Gastroesophageal sphincter (tissue), 4 donors: ENCODE measurements at places on chromosomes 3 and 15. TPM values are rescaled to one million over a fixed set of nuclear protein-coding genes. Genes with fewer than 3 reads are reported as not detected.
A peak's percentile ranks its signal among the peaks of the same experiment; 100 is the strongest.

DNA sequence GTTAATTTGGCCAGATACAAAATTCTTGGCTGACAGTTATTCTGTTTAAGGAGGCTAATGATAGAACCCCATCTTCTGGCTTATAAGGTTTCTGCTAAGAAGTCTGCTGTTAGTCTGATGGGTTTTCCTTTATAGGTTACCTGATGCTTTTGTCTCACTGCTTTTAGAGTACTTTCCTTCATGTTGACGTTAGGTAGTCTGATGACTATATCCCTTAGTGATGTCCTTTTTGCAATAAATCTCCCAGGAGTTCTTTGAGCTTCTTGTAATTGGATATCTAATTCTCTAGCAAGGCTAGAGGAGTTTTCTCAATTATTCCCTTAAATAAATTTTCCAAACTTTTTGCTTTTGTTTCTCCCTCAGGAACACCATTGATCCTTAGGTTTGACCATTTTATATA is 114.1 kb upstream of the CDIN1 start:
- no peak for ATAC-seq

Gene ARGFX
- total RNA-seq, result not detected

- no peak for ATAC-seq
Measured at GRCh38 chr3:123305192-123305591, 103.4 kb downstream of the SEC22A start.

DNA sequence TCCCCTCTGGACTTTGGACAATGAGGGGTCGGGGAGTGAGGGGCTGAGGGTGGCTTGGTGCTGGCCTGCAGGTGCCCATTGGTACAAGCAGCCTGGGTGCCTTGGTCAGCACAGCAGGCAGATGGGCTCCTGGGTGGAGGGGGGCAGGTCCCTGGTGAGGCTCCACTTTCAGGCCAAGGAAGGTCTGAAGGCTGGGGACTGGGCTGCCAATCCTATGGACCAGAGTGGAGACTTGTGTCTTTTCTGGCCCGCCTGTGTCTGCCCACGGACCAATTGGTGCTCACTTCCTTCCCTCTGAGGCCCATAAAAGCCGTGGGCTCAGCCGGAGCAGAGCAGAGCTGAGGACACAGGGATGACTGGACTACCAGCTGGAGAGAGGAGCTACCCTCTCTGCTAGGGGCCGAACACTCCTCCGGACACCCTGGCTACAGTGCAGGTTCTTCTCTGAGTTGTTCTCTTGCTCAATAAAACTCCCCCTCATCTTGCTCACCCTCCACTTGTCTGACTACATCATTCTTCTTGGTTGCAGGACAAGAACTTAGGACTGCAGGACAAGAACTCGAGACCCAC is 31.9 kb upstream of the IREB2 start:
- no peak for ATAC-seq

Gene TMEM212
- total RNA-seq, result not detected

DNA sequence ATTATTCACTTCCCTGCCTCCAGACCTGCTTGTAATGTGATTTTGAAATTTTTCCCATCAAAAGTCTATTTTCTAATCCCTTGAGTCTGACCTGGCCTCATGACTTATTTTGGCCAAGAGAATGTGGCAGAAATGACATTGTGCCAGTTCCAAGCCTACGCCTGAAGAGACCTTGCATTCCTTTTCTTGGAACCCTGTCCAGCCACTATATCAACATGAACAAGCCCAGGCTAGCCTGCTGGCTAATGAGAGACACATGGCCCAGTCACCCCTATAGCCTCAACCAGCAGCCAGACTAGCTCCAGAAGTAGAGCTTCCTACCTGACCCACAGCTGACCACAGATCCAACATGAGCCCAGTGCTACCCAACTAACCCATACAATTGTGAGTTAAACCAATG is 121.1 kb upstream of the ACP3 start:
- ATAC-seq, result no peak

- ATAC-seq, result no peak
Measured at GRCh38 chr3:117600112-117600511, 890.5 kb downstream of the TUSC7 start.

Gene CHRM5
- total RNA-seq, result not detected

GRCh38 chr3:149487598-149488197 is 13.2 kb downstream of the TM4SF4 start:
- no peak for ATAC-seq

DNA sequence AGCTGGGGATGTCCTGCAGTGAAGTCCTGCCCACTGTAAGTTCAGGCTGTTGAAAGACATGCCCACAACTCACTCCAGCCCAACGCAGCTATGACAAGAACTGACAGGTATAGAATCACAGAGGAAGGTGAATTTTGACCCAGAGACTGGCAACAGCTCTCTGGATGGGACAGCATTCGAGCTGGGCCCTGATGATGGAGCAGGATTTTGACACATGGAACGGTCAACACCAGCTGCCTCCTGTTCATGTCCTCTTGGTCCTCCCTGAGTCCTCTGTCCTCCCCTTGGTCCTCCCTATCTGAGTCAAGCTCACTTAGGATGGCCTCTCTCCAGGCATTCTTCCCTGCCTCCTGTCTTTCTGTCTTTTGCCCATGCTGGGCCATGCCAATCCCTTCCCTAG is 15.2 kb upstream of the ACAN start:
- ATAC-seq, result no peak

GRCh38 chr15:62895905-62896316 is 146.6 kb upstream of the TPM1 start:
- no peak for ATAC-seq

- no peak for ATAC-seq
Measured at GRCh38 chr3:72129501-72130094, 344.6 kb upstream of the PROK2 start.

DNA sequence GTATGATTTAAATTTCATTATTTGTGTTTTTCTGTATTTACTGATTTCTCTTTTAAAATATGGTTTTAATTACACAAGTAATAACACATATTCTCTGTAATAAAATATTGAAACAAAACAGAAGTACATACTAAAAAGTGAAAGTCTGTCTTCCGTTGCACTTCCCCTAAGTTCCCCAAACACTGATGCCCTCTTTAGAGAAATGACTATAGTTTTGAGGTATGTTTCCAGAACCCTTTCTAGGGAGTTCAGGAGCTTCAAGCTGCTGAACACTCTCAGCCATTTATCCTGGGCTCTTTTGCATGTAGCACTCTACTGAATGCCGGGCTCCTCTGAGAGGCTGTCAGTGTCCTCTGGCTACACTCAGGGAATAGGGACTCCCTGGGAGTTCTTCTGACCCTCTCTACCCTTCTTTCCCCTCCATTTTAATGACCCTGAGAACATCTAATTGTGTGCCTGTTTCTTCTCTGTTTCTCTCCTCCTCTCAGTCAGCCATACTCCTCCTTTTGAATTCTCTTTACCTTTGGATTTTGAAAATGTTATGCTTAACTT is 60.4 kb upstream of the KCNAB1 start:
- ATAC-seq, result no peak

DNA sequence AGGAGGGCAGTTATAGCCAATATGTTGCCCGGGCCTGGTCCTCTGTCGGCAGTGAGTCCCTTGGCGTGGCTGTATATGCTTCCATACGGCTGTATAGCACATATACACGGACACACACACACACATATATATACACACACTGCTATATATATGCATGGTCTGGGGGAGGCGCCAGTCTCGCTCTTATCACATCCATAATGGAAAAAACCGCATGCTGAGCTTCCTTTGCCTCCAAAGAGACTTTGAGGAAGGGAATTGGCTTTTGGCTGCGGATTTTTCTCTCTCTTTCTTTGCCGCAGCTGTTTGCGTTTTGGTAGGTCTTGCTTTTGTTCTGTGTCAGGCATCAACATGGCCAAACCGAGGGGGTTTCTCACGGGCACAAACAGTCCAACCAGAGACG is 11.3 kb upstream of the TMEM115 start:
- ATAC-seq, result no peak

GRCh38 chr3:192928720-192929119 is 11.1 kb upstream of the MB21D2 start:
- no peak for ATAC-seq

DNA sequence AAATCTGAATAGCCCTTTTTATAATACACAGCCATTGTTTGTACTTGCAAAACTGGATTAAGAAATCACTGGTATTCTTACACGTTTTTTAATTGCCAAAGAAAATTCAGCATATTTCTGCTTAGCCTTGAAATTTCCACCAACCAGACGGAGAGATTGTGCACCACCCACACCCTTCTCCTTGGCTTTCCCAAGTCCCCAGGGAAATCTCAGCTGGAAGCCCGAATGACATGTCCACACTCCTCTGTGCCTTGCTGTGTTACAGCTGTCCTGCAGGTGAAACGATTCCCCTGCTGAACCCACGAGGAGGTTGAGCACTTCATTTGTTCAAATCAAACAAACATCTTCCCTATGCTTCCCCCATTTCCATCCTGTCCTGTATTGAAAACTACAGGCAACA is 49.6 kb upstream of the PPARG start:
- peak; percentile 68 for ATAC-seq

DNA sequence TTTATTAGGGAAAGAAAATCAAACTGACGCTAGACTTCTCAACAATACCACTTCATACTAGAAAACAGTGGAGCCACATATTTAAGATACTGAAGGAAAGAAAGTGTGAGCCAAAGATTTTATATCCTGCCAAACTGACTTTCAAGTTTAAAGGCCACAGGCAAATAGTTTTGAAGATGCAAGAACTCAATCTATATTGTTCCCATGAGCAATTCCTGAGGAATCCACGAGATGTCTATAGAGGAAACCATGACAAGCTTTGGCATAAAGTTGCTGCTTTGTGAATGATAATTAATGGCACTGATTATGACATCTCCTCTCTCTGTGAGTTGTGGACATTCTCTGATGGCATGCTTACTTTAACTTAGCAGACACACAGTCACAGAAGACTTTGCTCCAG is 276.1 kb upstream of the GOLGA6L4 start:
- no peak for ATAC-seq

- ATAC-seq, result no peak
Measured at GRCh38 chr3:38773528-38773927, 42.5 kb downstream of the SCN10A start.

DNA sequence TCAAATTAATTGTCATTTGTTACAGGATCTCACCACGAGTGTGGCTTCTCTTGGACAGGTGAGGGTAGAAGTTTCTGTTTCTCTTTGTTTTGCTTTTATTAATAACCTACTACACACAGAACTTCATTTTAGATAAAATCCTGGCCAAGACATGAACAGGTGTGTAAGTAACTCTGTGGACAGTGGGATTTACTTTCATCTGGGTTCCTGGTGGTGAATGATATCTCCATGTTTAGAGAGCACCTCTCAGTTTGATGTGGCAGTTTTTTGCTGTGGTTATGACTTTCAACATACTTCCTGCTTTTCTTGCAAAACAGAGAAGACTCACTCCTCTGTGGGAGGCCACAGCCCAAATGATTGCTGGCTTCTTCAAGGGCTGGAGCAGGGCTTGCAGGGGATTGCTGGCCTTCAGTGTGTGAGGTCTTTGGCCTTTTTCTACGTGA is 71.1 kb upstream of the XCR1 start:
- ATAC-seq, result peak; percentile 79

Gene TM6SF1
- total RNA-seq, result 2.3 TPM

DNA sequence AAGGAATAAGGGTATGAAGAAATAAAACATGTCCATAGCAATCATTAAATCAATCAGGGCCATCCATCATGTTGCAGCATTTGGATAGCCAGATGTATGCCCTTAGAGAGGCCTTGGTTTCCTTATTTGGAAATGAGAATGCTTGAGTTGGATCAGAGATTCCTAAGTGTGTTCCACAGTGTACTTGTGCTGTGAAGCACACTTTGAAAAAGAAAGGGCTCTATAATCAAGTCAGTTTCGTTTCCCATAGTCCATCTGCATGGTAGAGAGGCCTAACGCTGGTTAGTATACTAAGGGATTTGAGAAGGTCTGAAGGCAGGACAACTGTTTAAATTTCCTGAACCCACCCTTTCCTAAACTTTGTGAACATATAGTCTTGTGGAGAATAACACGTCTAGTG is 30.9 kb downstream of the RBMS3 start:
- ATAC-seq, result no peak

DNA sequence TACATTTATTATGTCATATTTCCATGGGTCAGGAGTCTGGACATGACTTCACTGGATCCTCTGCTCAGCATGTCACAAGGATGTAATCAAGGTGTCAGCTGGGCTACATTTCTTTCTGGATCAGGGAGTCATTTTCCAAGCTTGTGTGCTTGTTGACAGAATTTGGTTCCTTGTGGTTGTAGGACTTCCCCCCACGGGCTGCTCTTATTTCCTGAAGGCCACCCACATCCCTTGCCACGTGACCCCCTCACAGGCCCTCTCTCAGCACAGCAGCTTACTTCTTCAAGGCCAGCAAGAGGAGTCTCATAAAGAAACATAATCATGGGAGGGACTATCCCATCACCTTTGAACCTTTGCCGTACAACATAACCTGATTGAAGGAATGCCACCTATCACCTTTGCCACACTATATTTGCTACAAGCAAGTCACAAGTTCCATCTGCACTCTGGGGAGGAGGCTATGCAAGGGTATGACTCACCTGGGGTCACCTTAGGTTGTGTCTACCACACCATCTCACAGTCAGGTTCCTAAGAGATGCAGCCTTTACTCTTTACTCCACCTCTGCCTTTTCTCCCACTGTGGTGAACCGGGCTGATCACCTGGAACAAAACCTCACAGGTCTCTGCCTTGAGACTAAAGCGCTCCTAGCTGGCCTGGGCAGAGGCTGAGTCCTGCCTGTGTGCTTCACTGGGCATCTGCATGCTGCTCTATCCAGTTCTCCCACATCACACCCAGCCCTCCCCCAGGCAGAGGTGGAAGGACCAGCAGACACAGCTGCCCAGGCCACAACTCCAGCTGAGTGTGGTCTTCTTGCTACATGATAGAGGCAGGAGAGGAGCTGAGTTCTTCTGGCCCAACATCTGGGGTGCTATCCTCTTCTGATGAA is 13.5 kb downstream of the RAB6B start:
- no peak for ATAC-seq

DNA sequence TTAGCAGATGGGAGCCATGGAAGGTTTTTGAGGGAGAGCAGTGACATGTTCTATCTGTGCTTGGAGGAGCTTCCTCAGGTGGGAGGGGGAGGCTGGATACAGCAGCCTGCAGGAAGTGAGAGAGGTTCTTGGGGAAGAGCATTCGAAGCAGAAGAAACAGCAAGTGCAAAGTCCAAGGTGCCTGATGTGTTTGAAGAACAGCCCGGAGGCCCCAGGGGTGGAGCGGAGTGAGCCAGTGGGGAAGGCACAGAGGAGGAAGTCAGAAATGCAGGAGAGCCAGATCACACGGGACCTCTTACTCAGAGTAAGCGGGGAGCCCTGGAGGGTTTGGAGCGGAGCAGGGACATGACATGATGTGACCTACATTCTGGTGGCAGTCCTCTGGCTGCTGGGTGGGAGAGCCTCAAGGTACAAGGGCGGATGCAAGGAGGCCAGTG is 10.8 kb downstream of the ITGA11 start:
- ATAC-seq, result peak; percentile 38
